IPS DF 6.9 (cell line): ENCODE measurements at places on chromosomes 2 and 18.

DNA sequence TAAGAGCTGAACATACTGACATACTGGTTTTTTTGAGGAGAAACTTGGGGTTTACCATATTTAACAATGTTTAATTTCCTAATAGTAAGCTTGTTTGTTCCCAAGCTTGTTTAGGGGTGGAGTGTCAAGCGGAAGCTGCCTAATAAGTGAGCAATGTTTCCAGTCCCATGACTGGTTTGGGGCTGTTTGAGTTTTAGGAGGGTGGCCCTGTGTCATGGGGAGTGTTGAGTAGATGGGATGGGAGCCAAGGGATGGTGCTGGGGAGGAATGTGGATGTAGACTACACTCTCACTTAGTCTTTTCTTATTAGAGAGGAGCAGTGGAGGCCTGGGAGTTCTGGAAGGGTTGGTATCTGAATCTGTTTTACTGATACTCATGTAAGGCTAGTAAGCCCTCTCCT is 128.5 kb downstream of the TANC1 start:
- DNase-seq: no peak

DNA sequence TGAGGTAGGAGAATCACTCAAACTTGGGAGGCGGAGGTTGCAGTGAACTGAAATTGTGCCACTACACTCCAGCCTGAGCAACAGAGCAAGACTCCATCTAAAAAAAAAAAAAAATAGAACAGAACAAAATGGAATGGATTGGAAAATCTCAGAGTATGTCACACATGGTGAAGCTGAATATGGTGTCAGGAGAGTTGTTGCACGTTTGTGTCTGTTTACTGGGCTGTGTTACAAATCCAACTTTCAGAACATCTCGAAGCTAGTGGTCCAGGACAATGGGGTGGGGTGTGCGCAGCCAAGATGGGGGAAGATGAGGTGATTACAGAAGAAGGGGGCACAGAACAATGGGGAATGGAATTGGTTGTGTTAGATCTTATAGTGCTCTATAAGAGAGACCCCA is 17.6 kb downstream of the SAG start:
- DNase-seq: no peak

GRCh38 chr2:148507970-148508369 is 136.6 kb upstream of the EPC2 start:
- DNase-seq: no peak

DNA sequence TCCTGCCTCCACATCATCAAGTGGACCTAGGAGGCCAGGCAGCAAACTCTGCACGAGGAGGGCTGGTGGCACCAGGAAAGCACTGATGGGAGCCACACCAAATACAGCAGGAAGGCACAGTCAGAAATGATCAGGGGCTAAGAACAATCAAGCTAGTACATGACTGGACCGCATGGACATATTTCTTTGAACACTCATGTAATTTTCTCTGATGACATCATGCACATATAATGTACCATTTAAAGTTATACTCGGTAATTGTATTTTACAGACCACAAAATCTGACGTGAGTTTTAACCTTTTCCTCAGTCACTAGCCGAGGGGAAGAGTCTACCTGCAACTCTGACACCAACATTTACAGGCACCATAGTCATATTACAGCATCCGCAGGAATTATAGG is 76.7 kb downstream of the XDH start:
- DNase-seq: no peak

DNA sequence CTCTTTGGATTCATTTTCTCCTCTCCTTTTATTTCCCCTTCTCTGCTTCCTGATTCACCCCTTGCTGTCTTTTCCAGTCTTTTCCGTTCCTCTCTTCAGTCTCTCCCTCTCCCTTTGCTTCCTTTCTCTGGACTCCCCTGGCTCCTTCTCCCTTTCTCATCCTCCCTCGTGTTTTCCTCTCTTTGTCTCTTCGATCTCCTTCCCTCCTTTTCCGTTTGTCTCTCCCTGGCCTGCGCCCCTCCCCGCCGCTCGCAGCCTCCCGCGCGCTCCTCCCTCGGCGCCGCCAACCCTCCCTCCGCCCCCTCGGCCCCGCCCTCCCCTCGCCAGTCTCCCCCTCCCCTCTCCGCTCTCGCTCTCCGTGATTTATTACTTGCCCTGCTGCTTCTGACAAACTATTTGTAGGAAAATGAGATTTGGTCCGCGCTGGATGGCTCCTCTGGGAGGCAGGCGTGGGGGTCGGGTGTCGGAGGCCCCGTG is 46.0 kb upstream of the PAX8 start:
- peak; percentile 25 for DNase-seq

GRCh38 chr2:142875010-142875409 is 2.5 kb upstream of the KYNU start:
- no peak for DNase-seq

DNA sequence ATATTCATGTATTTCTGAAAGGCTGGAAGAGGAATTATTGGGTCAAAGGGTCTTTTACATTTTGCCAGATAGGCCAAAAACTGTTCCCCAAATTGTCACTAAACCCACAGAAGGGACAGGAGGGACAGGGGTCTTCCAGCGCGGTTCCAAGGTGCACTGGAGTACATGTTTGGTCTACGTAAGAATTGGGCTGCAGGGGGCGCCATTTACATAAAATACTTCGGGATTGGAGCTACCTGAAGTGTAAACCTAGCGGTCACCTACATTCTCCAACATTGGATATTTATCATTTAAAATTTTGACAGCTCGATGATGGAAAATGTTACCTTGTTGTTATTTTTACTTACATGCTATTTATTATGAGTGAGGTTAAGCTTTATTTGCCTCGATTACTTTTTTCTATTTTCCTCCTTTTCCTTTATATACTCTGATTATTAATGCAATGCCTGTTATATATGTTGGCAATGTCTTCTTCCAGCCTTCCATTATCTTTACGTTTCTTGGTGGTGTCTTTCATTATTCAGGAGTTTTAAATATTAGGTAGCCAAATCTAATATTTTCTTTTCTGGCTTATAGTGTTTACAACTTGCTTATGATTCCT is 43.0 kb upstream of the RAB6C start:
- no peak for DNase-seq

- no peak for DNase-seq
Measured at GRCh38 chr2:64866797-64867196, 122.4 kb upstream of the SLC1A4 start.

GRCh38 chr18:23460285-23461273 is 7.5 kb downstream of the RIOK3 start:
- no peak for DNase-seq

GRCh38 chr2:236682651-236683422 is 113.2 kb downstream of the ACKR3 start:
- no peak for DNase-seq

- DNase-seq: no peak
Measured at GRCh38 chr2:121819846-121820245, 64.4 kb downstream of the TSN start.

DNA sequence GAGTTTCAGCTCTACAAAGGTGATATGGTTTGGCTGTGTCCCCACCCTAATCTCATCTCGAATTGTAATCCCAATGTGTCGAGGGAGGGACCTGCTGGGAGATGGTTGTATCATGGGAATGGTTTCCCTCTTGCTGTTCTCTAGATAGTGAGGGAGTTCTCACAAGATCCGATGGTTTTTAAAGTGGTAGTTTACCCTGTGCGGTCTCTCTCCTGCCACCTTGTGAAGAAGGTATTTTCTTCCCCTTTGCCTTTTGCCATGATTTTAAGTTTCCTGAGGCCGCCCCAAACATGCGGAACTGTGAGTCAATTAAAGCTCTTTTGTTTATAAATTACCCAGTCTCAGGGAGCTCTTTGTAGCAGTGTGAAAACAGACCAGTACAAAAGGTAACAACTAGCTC is 306.0 kb downstream of the LRP1B start:
- DNase-seq: no peak

- DNase-seq: no peak
Measured at GRCh38 chr2:36513661-36514060, 84.3 kb downstream of the FEZ2 start.

DNA sequence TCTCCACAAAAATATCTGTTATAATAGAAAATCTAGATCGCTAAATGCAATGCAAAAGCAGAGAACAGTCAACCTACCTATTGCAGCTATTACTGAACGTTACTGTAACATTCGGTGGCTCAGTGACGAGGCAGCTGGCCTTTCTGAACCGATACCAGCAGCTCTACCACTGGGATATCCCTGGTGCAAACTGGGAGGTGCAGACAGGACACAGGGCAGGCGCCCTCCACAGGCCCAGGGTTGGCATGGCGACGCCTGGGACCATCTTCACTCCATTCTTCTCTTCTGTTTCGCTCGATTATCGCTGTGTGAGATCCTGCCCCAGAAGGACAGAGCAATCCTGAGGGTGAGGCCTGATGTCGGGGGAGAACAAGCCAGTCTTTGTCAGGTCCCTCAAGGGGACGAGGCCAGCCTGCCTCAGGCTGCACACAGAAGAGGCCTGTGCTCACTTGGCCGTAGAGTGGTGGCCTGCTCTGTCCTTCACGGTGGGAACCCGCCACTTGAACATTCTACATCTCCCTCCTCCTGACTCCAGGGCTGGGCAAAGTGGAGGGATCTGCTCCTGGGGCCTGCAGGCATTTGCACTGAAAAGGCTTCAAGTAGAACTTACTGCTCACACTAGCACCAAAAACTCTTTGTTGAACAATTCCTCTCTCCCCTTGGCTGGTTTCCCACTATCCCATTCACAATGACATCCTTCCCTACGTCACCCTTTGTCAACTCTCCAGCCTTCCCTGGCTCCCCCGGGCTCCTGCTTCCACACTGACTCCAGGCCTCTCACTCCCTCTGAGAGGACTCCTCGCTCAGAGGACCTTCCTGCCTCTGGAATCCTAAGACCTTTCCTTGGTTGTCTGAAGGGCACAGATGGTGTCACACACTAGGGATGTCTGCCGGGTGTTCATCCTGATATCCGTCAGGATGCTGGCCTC is 49.7 kb downstream of the CYRIA start:
- no peak for DNase-seq

DNA sequence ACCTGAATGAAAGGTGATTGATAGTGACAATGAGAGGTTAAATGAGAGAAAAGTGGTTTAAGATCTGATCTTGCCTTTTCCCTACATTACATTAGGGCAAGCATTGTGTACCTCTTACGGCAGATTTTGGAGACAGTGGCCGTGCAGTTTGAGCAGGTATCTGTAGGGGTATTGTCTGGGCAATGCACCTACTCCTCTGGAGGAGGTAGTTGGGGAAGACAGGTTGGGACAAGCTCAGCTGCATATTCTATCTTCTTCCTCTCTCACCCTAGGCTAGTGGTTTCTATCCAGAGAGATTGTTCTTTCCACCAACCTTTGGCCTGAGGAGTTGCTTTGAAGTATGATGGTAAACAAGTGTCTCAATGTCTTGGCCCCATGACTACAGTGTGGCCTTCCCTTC is 323.2 kb downstream of the CYP26B1 start:
- DNase-seq: no peak

DNA sequence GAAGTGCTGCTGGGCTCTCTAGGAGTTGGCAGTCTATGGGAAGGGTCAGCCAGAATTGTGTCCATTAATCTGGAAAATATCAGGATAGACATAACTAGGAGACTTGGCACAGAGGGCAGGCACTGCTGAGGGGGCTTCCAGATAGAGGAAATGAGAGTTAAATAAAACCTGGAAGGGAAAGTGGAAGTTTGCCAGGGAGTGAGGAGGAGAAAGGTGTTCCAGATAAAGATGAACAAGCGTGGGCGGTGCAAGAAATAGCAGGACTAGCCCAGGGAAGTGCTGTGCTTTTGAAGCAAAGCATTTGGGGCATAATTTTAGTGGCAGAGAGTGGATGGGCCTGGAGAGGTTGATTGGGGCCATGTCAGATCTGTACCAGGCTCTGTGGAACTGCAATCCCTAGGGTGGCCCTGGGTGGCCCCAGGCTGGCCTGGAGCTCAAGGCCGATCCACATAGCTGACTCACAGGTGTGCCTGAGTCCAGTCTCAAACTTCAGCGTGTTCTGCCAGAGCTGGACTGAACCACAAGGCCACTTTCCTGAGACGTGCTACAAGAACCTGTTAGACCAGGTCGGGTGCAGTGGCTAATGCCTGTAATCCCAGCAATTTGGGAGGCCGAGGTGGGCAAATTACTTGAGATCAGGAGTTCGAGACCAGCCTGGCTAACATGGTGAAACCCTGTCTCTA is 26.9 kb downstream of the GALM start:
- no peak for DNase-seq

GRCh38 chr2:70121627-70122372 is 34.5 kb downstream of the PCBP1 start:
- no peak for DNase-seq

- DNase-seq: no peak
Measured at GRCh38 chr2:238684362-238685326, 163.2 kb upstream of the TWIST2 start.

- no peak for DNase-seq
Measured at GRCh38 chr2:56754066-56754615, 570.4 kb downstream of the CCDC85A start.

- no peak for DNase-seq
Measured at GRCh38 chr2:141393214-141393545, 737.6 kb downstream of the LRP1B start.

DNA sequence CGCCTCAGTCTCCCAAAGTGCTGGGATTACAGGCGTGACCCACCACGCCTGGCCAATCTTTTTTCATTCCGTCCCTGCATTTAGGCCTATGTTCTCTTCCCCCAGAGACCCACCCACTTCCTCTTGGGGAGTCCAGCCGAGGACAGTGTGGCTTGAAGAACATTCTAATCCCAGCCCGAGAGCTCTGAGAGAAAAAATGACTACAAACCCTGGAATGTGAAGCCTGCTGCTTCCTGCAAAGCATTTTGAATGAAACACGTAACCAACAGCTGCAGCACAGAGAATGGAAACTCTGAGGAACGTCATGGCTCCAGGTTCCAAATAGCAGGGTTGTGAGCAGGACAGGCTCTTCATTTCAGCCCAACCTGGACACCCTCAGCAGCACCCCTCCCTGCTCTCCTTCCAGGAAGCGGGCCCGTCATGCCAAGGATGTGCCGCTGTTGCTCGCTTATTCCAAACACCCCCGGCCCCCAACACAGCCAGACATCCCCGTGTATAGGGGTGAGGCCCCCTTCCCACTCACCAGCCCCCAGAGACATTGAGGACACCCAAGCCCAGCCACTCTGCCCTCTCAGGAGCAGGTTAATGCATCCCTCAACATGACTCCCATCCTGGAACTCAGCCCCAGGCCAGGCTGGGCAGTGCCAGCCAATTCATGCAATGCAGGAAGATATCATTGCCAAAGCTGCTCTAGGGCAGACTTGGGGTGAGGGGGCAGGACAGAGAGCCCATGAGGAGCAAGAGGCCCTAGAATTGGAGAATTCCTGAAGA is 139.8 kb downstream of the ZFP36L2 start:
- no peak for DNase-seq

- no peak for DNase-seq
Measured at GRCh38 chr2:174035981-174036742, 71.0 kb upstream of the SP3 start.

DNA sequence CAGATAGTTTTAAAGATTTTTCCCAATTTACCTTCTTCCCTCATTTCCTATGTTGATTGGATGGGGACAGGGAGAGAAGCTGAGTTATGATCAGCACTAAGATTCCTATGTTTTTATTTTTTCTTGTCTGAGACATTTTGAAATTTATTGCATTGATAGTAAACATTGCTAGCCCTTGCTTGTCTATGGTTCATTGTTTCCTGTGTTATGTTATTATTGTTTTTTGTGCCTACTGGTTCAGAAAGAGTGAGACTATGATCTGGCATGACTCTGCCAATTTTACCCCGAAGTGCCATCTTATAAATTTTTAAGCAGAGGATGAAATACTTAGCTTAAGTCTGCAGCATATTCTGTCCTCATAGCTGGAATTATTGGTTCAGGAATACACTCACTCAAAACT is 478.5 kb downstream of the MBD2 start:
- no peak for DNase-seq

GRCh38 chr2:42809819-42810120 is 17.4 kb upstream of the HAAO start:
- no peak for DNase-seq
